ENCODE measurements at places on chromosomes 6 and 20.
A peak's percentile ranks its signal among the peaks of the same experiment; 100 is the strongest.

GRCh38 chr6:107228754-107229153 lies 113.4 kb upstream of the BEND3 start:
- DNase-seq: no peak

DNA sequence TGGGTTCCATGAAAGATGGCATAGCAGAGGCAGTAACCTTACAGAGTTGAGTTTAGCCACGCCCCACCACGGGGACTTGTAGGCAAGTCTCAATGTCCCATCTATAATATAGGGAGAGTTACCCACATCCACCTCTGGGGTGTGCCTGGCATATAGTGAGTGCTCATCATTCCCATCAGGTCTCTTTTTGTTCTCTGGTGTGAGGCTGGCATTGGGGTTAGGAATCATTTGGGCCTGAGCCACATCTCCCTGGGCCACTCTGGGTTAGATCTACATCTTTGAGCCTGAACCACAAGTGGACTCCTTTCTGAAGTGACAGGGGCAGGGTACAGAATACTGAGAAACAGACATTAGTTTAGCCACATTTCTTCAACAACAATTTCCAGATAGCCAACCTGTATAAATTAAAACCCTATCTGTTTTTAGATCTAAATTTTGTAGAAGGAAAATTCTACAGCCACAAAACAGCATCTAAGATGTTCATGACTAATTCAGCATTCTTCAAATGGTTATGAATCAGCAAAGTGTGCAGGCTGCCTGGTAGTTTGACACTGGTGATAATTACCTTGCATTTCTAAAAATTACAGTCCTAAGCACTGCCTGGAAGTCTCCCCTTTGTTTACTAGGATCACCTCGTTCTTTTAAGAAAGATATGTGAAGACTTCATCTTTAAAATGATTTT lies 20.1 kb downstream of the RNF24 start:
- DNase-seq: no peak

GRCh38 chr6:157034436-157035230 lies 257.5 kb downstream of the ARID1B start:
- DNase-seq: no peak

GRCh38 chr6:109344226-109344625 lies 38.0 kb downstream of the CD164 start:
- no peak for DNase-seq

- DNase-seq: no peak
Measured at GRCh38 chr6:38495518-38495917, 144.2 kb downstream of the BTBD9 start.

DNA sequence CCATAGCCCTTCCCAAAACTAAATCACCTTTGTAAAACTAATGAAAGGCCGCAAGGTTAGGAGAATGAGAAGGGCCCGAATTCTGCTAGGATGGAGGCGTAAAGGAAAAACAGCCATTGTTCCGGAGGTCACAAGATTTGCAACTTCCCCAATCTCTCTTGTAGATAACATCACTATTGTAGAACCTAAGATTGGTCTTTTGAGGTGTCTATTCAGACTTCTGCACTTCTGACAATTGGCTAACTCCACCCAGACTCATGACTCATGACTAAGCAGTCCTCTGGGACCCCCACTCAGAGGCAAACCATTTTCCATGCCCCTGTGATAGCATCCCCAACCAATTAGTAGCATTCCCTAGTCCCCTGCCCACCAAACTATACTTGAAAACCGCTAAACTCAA lies 210.5 kb upstream of the SHLD1 start:
- peak; percentile 68 for DNase-seq

All from suppressor macrophage (primary cell).